ENCODE measurements at places on chromosomes 3 and 15.

DNA sequence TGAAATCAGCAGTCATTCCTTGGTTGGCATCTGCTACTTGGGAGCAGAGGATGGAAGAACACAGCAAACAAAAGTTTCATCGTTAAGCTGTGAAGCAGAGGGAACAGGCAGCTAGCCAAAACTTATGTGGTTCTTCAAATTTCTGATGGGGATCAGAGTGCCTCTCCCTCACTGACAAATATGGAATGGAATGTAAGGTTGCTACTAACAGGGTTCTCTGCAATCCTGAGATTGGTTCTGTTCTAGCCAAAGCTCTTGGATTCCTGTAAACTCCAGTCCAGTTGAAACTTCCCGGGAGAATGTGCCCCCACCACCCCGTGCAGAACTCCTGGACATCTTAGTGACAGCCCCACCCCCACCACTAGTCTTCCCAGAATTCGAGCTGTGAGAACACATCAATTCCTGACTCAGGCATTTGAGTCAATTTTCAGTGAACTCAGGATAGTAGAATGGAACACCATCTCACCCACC lies 55.9 kb upstream of the PHLDB2 start:
- peak; percentile 8 for DNase-seq

DNA sequence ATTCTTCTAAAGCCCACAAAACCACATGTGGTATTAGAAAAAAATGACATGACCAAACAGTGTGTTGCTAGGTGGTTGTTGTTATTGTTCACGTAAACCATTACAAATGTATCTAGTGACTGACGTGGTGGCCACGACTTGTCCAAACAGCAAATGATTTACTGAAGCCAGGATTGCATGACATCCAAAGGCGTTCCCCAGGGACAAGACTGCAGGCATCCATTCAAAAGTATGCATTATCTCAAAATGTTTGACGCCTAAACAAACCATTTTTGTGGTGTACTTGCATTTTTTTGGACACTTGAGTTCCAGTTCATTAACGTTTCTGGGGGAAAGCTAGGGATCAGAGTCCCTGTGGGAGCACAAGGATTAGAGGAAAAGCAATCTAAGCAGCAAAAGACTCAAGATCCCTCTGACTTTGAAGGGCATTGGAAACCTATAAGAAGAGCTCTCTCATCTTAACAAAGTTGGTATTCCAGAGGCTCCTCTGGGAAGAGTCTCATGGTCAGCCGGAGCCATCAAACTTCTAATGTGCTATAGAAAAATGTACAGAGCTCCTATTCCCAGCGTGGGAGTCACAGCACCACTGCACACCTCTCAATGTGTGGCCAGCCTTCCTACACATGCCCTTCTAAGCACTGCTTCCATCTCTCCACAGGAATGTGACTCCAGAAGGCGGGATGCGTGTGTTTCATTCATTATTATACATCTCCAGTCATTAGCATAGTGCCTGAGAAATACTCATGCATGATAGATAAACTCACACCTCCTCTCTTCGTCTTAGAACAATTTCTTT lies 62.9 kb downstream of the FBN1 start:
- no peak for DNase-seq

GRCh38 chr3:104316118-104316517 lies 1050.6 kb upstream of the ALCAM start:
- no peak for DNase-seq

GRCh38 chr15:71055461-71055860 lies 59.8 kb upstream of the THSD4 start:
- DNase-seq = no peak

DNA sequence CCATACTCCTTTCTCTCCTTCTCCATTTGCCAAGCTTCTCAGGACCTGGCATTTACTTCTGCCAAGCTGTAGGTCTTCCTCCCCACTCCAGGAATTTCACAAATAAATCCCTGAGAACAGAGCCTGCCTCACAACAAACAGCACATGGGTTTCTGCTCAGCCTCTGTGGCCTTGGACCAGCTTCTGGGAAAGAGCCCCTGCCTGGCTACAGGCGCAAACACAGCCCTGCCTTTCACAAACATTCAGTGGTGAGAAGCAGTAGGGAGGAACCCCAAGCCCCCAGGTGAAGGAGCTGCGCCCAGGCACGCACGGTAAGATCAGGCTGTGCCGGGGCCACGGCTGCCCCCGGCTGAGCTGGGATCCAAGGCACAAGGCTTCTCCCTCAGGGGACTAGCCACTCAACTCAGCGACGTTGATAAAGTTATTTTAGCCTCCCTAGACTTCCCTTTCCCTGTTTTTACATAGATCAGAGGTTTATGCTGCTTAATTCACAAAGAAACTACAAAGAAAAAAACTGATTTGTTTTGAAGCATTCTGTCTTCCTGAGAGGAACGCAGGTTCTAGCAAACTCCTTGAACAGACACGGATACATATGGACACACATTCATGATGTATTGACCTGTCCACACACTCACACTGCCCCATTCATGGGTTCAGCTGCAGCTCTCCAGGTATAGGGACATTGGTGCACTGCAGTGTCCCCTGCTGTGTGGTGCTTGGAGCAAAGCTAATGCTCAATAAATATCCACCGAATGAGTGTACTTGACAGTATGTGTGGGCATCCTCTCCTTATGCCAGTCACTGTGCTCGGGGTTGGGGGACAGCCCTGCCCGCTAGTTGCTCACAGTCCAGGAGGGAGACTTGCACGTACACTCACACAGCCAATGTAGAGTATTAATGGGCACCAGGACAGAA lies 25.4 kb downstream of the HES1 start:
- no peak for DNase-seq

DNA sequence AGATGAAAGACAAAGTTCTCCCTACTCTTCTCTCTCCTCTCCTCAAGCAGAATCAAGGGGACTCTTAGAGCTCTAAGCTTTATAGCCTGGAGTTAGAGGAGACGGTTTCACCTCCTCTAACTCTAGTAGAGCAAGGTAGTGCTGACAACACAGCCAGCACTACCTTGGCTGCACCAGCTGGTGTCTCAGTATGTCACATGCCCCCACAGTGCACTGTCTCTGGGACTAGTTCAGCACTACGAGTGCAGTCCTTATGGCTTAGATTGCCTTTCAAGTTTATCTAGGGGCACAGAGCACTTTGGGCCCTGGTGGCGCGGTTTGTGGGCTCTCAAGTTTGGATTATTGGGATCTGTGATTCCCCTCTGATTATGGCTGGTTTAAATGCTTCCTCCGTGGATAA lies 614.1 kb upstream of the NECTIN3 start:
- DNase-seq = no peak

- no peak for DNase-seq
Observed at GRCh38 chr15:66595931-66596545, 30.2 kb upstream of the LCTL start.

DNA sequence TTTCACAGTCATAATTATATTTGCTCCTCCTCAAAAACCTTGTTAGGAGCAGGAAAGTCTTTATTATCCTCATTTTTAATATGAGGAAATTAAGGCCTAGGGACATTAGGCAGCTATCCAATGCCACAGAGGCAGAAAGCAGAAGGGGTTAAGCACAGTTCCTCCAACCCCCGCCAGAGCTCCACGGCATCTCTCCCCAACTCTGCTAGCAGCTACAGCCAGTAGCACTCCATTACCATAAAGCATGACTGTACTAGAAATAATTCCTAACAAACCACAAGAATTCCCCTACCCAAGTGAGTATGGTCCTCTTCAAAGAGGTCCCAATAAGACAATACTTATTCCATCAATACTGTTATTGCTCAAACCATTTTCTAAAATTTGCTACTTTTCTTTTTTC lies 9.8 kb downstream of the HEG1 start:
- DNase-seq = no peak

- DNase-seq = peak; percentile 76
Observed at GRCh38 chr15:84883916-84884781, at the start of gene SLC28A1. Gene SLC28A1, plus strand, starts transcription at chr15:84884662. Its CDS starts 3,099 bp downstream, at chr15:84887761.

DNA sequence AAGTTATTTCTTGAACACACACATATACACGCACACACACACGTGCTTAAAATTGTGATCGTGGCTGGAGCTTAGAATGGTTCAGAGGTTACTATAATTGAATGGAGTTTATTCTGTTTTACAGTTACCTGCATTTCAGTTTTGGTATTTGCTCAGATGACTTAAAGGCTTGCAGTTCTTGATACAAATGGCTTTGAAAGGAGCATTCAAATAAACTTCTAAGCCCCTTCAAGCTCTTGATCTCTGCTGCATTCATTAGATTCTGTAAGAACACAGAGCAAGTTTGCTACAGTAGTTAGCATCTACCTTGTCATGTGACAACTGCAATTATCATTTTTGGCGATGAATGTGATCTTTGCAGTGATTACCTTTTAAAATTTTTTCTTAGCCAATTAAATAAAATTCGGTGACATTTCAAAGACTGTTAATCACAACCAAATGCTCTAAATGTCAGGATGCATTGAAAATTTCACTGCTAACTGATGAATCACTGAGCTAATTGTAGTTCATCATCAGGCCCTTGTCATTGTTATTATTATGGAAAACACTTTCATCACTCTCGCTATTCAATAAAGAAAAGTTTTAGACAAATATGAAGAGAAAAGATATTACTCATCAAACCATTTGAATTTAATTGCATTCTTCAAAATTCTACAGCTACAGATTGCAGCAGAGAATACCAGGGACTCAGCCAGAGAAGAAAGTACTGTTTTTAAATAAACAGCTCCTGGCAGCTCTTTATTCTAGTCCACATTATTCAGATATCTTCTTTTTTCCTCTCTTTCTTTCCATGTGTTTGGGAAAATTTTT lies 296.1 kb downstream of the LRTM1 start:
- DNase-seq = no peak

DNA sequence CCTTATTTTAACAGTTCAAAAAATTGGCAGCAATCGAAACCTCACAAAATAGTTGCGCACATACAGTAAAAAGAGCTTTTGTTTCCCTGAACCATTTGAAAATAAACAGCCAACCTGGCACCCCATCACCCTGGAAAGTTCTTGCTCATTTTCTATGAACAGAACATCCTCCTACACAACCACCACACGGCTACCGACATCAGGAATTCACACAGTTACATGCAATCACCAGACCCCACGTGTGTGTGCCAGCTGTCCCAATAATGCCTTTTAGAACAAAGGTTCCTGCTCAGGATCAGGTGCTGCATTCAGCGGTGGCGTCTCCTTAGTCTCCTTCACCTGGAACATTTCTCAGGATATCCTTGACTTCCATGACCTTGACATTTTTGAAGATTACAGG lies 186.5 kb downstream of the KLF13 start:
- no peak for DNase-seq

DNA sequence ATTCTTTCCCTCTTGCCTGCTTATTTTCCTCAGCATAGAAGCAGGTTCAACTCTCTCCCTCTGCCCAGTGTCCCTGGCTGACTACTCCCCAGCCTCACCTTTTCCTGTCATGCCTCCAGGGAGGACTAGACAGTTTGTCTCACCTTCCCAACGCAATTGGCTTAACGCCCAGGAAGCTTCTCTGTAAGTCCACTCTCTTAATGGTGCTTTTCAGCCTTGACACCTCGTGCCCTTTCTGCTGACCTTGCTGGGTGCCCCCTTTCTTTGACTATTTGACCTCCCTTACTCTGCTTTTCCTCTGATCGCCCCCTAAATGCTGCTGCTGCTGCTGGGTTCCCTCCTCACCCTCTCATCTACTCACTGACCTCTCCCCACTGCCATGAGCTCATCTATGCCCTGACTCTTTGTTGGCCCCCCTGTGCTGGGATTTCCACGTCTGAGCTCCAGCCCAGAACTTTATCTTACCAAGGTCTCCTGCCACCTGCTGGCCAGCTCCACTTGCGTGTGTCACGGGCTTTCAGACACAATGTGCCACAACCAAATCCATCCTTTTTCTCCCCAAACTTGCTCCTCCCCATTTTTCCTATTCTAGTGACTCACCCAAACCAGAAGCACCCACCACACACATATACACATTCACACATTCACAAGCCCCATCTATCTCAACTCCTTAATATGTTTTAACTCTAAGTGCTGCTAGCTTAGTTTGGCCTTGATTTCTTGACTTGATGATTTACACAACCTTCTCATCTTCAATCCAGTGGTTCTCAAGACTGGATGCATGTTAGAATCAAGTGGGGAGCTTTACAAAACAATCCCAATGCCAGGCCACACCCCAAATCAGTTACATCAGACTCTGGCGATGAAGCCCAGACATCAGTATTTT lies 16.6 kb downstream of the EPB42 start:
- DNase-seq = peak; percentile 88

DNA sequence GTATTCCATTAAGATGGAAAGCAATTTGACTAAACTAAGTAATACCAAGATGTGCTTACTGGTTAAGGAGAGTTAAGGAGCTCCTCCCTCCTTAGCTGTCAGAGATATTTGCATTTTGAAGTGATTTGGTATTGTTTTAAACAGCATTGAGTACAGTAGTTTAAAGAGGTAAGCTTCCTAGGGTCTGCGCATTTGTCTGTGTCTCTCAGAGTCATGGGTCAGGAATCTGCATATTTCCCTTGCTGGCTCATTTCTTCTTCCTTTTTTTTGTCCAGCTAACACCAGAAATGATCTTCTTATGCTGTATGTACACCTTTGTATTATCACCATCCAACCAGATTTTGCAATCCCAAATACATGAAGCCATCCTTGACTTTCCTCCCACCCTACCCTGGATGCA lies 163.0 kb upstream of the BFSP2 start:
- DNase-seq = no peak

DNA sequence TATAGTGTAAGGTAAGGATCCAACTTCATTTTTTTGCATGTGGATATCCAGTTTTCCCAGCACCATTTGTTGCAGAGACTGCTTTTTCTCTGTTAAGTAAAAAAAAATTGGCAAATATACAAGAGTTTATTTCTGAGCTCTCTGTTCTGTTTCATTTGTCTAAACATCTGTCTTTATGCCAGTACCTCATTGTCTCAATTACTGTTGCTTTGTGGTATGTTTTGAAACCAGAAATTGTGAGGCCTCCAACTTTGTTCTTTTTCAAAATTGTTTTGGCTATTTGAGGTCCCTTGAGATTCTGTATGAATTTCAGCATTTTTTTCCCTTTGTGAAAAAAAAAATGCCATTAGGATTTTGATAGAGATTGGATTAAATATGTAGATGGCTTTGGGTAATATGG lies 150.5 kb downstream of the MINAR1 start:
- DNase-seq = no peak

DNA sequence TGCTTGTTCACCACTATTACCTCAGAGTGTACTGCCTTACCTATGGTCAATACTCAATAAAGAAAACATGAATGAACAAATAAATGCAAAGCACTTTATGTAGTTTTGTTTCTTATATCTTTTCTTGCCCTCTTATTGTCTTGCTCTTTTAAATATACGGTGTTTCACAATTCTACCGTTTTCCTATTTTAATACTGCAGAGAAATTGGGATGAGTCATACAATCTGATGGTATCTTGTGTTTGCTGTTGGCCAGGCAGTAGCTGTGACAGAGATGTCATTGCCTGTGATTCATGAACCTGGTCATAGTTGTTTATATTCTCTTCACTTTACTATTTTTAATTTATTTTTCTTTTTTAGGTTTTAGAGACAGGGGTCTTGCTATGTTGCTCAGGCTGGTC lies 48.3 kb downstream of the SERP1 start:
- no peak for DNase-seq

DNA sequence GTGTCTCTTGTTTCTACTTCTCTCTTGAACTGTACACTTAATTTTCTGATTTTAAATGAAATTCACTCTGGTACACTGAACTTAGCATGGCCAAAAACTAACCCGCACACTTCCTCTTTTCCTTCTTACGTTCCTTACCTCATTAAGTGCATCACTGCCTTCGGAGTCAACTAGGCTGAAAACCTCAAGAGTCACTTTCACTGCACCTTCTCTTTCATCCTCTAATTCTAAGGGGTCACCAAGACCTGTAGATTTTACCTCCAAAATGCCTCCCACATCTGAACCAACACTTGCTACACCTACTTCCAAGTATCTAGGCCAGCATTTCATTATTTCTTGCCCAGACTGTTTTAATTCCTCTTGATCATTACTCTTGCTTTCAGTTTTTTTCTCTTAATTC lies 6.6 kb downstream of the CBLB start:
- DNase-seq = no peak

Measured in posterior cingulate gyrus (tissue), 11 donors.